IMR-90 (cell line): ENCODE measurements at places on chromosomes 2 and 18.
A peak's percentile ranks its signal among the peaks of the same experiment; 100 is the strongest.

- no peak for DNase-seq
These were observed 100.9 kb downstream of the ZNF521 start for GRCh38 chr18:25251068-25251467.

GRCh38 chr2:109201465-109202327 is 72.7 kb downstream of the SH3RF3 start:
- no peak for DNase-seq

GRCh38 chr18:22113144-22113844 is 56.1 kb upstream of the GATA6 start:
- no peak for DNase-seq

DNA sequence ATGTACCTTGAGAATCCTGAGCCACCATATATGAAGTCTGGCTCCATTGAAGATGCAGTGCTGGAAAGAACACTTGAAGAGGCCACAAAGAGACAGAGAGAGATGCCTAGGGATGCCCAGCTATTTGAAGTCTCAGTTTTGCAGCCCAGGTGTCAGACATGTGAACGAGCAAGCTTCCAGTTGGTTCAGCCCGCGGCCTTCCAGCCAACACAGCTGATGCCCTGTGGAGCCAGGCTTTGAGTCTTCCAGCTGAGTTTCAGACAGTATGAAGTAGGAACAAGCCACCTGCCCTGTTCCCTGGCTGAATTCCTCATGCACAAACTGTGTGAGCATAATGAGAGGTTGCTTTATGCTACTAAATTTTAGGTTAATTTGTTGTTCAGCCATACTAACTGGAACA is 108.8 kb downstream of the SPHKAP start:
- DNase-seq: no peak

DNA sequence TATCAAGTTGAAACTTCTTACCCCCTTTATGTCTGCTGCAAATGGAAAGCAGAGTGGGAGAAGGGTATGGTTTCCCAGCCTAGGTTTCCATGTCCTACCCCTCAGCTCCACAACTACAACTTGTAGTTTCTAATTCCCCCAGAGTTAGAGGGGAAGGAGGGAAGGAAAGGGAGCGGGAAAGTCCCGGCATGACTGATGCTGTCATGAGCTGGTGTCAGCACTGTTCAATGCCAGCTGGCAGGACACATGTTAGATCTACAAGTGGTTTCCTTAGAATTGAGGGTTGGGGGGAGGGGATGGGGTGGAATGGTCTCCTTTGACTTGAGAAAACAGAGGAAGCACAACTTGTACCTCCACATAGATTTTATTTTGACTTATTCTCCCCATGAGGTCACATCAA is 194.0 kb downstream of the MBD2 start:
- DNase-seq: no peak

GRCh38 chr2:223036790-223037444 is 15.1 kb upstream of the KCNE4 start:
- DNase-seq: no peak

DNA sequence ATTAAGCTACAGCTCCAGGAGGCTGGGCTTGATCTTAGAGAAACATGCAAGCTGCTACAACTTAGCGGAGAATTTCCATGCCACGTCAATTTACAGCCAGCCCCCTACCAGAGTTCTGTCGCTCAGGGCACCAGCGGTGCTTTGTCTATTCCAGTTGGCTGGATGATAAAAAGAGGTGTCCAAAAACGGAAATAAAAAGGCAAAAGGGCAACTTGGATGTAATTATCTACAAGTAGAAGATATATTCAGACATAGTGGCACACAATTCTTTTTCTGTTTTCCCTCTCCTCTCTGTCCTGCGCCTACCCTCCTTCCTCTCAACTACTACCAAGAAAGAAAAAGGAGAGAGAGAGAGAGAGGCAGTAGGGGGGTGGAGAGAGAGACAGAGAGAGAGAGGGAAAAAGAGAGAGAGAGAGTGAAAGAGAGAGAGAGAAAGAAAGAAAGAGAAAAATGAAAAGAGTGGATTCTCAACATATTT is 363 bp upstream of the RFTN2 start:
- peak; percentile 76 for DNase-seq

DNA sequence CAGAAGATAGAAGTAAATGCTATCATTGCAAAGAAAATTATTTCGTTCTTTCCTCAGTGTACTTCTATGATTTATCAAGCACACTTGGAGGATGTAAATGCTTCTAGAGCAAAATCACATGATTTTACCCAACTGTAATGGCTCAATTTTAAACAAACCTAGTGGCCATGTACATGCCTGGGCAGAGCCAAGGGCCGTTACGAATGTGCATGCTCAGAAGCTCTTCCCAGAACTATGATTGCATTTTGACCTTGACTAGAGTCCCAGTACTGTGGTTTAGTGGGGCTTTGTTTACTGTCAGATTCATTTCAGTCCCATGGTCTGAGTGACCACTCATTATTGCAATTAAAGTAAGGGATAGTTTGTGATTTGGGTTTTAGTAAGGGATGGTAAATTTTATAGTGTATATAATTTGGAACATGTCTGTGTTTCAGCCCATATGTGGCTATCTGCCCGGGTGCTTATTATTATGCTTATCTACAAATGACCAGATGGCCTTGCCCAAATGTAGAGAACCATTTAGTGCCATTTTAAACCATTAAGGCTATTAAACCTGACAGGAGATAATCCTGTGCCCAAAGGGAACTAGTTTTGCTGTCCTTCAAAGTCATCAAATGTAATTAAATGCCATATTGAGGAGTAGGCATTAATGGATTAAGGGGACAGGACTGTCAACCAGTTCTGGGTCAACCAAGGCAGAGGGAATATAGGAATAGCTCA is 239.1 kb downstream of the ICOS start:
- DNase-seq: no peak
